Adrenal gland (tissue), 19 donors: ENCODE measurements at places on chromosomes 16 and 17. TPM values are rescaled to one million over a fixed set of nuclear protein-coding genes. Genes with fewer than 3 reads are reported as not detected.
A peak's percentile ranks its signal among the peaks of the same experiment; 100 is the strongest.

- no peak overlapping the region for H3K4me3 ChIP-seq
- H3K27ac ChIP-seq: no peak overlapping the region
- DNase-seq: no peak
- H3K4me1 ChIP-seq: no peaks in the 10 kb centered on the region
- peaks cover 14% of the 10 kb centered on the region for H3K36me3 ChIP-seq
Observed at GRCh38 chr17:15972497-15972951, 27.0 kb downstream of the ZSWIM7 start.

DNA sequence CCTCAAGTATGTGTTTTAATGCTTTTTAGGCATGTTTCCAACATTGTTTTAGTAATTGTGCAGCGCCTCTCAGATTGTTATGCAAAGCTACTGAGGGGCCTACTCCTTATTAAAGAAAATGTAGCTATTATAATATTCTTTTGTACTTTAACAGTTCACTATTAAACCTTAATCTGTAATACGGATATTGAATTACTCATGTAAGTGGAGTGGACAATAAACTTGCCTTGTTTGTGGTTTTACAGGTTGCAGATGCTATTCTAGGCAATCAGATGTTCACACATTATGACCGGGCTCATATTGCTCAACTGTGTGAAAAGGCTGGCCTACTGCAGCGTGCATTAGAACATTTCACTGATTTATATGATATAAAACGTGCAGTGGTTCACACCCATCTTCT, 41.0 kb downstream of the PTRH2 start:
- H3K4me3 ChIP-seq: no peak overlapping the region
- H3K27me3 ChIP-seq: no peaks in the 10 kb centered on the region
- H3K4me1 ChIP-seq: peaks cover 10% of the 10 kb centered on the region
- peaks cover 99% of the 10 kb centered on the region for H3K36me3 ChIP-seq

DNA sequence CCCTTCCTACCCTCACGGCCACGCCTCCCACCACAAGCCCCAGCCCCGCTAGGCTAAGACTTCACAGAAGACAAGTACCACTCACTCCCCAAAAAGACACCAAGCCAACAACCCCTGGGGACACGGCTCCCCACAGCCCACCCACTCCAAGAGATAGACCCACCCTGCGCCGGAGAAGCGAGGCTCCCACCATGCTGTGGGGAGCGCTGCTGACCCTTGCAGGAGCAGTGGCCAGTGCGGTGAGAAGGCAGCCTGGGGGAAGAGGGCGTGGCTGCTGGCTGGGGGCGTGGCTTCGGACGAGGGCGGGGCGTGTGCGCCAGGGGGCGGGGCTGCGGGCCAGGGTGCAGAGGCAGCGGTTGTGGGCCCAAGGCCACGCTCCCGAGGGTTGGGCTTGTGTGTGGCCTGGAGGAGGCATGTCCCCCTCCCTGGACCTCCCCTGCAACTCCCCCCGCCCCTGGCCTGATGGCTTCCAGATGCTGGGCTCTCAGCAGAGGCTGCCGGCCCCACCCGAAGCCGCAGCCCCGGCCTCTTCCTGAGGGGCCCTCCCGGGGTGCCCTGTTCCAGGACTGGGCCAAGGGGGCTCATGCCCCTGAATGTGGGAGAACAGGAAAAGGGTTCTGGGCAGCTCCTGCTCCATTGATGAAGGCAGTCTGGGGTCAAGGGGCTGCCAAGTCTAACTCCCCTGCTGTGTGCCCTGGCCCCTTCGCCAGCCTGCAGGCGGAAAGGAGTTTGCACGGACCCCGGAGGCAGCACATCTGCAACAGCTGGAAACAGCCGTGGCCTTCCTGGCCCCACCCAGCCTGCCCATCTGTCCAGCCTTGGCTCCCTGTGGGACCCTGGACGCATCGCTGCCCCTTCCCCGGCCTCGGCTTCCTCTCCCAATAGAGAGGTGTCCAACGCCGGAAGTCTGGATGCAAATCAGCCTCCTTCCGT, 9.1 kb downstream of the TFAP4 start:
- H3K4me1 ChIP-seq: no peaks in the 10 kb centered on the region
- H3K27me3 ChIP-seq: no peaks in the 10 kb centered on the region
- peak overlapping the region; percentile 58 for H3K27ac ChIP-seq
- peak; percentile 87 for DNase-seq
- no peaks in the 10 kb centered on the region for H3K36me3 ChIP-seq

- peak; percentile 58 for DNase-seq
- peak overlapping the region; percentile 94 for H3K4me3 ChIP-seq
Observed at GRCh38 chr17:78839762-78840529, 668 bp downstream of the USP36 start.

The ERN2 gene
- 0.43 TPM for total RNA-seq
